NCI-H2081 treated with DMSO at 0.1 percent for 48 hours (cell line): ENCODE measurements at places on chromosomes 6 and 20.

DNA sequence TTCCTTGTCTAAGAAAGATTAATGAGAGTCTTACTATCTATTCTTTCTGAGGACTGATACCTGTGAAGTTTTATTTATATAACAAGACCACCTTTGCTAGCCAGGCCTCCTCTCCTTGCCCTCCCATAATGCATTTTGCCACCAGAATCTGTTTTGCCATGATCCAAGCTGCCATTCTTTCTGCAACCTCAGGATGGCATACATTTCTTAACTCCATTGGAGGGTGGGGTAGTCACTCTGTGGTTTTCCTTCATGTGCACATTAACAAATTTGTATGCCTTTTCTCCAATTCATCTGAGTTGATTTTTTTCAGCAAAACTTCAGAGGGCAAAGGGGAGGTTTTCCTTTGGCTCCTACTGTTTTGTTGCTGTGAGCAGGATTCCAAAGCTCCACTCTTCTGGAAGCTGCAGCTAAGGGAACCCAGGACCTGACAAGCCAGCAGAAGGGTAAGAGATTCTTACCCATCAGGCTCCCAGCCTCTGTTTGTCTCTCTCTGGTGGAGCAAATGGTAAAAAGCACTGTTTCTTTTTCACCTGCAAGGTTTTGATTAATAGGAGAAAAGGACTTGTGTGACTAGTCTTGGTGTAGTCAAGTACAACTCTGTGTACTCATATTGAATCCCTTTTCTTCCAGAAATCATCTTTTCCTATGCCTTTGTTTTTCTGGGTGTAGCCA, 26.2 kb upstream of the ENPP4 start:
- DNase-seq: no peak

DNA sequence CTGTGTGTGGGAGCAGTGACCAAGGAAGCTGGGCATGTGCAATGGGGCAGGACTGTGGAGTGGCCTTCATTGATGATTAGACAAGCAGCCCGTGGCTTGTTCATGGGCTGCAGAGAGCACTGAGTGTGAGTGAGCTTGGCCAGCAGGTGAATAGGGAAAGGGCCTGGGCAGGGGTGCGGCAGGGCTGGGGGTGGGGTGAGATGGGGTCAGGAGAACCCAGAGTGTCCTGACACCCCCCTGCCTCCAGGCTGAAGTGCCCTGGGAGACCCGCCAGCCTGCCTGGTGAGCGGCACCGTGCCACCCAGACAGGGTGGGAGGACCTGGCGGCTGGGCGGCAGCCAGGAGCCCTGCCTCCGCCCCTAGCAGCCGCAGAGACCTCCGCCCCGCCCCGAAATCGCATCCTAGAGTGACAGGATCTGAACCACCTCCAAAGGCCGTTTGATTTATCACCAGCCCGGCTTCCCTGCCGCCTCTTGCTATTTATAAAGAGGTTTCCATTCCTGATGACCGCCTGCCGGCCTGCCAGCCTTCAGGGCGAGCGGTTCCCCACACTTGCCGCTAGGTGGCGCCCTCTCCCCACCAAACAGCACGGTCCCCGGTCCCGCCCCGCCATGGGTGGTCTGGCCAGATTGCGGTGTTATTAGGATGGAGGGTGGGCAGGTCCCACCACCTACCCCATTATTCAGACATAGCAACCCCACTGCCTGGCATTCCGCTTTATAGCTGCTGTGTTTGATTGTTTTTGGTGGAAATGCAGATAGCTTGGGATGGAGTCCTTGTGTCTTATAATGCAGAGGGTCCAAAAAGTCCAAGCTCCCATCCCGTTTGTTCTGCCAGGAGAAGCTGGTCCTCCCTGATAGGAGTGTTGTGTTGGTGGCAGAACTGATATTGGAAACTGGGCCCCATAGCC, 3.5 kb downstream of the MYLK2 start:
- peak; percentile 56 for DNase-seq

GRCh38 chr6:84764332-84765049, at the start of gene TBX18:
Gene TBX18 (minus strand): TSS chr6:84764598. CDS start chr6:84764181, 417 bp downstream.
- DNase-seq: peak; percentile 81

- DNase-seq: no peak
Observed at GRCh38 chr20:4457566-4458543, 263.9 kb upstream of the PRND start.

GRCh38 chr6:85771925-85772430, 129.3 kb upstream of the SYNCRIP start:
- DNase-seq: no peak

GRCh38 chr20:955111-955510, 39.0 kb upstream of the ANGPT4 start:
- no peak for DNase-seq

GRCh38 chr6:133966654-133967329, 13.8 kb downstream of the TBPL1 start:
- no peak for DNase-seq

DNA sequence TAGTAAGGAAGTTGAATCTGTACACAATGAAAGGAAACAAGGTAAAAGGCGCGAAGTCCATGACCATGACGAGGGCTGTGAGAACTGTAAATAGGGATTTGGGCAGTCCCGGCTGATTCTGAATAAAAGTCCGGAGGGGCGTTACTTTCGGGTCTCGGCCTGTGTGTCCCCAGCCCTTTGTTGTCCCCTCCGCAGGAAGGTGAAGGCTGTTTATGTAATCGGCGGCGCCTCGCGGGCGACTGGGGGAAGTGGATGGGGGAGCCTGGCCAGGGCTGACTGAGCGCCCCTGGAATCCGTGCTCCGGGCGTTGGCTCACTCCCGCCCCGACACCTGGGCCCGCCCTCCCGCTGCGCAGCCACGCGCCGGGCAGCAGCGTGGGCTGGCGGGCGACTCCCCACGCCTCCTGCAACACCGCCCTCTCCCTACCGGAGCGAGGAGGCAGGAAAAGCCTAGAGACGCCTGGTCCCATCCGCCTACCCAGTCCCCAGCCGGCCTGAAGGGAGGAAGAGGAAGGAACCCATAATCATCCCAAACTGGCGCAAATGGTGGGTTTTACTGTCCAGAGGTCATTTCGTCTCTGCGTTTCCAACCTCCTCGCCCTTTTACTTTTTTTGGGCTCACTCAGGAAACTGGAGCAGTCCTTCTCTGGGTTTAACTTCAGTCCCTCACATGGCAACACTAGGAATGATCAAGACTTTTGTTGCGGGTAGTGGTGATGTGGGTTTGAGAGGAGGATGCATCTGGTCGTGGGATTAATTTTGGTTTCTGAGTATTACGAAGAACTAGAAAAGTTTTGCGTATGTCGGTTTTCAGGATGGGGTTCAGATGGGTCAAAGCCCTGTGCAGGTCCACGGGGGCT, 12.1 kb downstream of the TRIM31 start:
- DNase-seq: no peak

DNA sequence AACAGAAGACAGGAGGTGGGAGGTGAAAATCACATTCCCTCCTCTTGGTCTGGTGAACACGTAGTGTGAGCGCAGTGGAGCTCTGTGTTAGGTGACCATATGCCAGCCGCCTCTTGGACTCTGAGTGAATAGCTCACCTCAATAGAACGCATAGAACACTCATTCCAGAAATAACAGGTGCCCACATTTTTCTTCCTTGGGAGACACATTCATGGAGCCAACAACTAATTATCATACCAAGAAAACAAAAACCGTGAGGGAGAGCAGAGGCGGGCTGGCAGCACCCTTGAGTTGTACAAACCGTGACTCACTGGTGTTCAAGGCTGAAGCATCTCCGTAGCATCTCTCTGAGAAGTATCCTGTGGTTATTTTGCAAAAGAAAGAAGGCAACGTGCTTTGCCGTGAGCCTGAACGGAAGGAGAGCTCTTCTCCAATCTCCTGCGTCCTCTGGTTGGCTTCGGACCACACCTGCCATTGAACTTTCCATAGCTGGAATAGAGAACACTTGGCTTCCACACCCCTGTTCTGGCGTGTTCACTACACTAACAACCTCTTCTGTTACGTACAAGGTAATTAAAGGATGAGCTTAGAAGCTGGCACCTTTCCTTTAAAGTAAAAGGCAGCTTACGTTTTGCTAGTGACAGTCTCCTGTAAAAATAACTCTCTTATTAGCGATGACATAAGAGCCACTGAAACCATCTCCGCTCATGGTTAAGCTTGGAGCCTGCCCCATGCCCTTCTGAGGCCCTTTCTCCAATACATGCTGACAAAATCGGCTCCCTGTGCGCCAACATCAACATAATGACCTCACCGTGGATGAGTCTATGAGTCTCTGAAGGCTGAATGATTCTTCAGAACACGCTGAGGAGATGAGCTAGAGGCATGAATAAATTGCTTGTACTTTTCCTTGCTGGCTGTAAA, 30.2 kb upstream of the SGK1 start:
- DNase-seq: no peak

DNA sequence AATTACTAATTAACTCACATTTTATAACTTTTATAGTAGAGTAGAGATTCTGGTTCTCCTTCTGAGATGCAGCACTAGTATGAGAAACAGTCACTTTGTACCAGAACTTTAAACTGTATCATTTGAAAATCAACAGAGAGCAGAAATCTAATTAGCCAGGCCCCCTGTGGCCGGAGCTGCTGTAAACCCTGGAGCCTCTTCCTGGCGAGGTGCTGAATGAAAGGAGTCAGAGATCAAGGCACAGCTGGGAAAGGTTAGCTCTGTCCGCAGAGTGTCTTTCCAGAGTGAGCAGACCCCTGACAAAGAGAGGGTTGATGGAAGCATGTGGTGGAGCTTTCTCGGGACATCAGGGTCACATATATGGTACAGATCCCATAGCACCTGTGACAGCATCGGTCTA, 703.8 kb downstream of the RFPL4B start:
- DNase-seq: no peak

DNA sequence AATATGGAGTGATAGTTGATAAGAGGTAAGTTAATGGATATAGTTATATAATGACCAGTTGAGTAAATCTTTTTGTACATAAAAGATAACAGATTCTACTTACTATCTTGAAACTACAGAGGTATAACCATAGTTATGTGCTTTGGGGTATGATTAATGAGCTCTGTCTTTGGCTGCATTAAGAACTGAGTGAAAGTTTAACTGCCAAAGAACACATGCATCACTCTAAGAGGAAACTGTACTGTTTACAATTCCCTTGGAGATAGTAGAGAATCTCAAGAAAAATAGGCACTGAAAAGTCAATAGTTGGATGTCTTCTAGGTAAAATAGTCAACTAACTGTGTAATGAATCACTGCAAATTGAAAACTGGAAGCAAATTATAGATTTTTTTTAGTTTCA, 1129.5 kb downstream of the EPHA7 start:
- DNase-seq: no peak
